ENCODE measurements at places on chromosomes 3 and 15.

- DNase-seq: no peak
These were observed 119.3 kb upstream of the CHD2 start for GRCh38 chr15:92780843-92781242.

- DNase-seq: no peak
These were observed 854 bp downstream of the CLEC3B start for GRCh38 chr3:45026957-45027356.

DNA sequence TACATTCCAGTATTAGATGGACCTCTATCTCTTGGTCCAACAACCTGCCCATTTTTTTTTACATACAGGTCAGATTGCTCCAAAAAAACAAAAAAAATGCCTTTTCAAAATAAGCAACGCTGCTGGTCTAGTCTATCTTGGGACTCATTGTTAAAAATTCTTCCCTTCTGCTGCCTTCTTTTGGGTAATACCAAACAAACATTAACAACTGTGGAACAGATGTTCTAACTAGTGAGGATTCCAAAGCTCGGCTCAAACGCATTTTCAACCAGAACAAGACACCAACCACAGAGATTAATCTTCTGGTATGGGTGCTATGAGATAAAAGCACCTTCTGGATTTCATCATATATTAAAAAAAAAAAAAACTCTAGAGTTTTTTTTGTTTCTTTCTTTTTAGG lies 24.7 kb downstream of the ARHGAP31 start:
- DNase-seq: no peak

DNA sequence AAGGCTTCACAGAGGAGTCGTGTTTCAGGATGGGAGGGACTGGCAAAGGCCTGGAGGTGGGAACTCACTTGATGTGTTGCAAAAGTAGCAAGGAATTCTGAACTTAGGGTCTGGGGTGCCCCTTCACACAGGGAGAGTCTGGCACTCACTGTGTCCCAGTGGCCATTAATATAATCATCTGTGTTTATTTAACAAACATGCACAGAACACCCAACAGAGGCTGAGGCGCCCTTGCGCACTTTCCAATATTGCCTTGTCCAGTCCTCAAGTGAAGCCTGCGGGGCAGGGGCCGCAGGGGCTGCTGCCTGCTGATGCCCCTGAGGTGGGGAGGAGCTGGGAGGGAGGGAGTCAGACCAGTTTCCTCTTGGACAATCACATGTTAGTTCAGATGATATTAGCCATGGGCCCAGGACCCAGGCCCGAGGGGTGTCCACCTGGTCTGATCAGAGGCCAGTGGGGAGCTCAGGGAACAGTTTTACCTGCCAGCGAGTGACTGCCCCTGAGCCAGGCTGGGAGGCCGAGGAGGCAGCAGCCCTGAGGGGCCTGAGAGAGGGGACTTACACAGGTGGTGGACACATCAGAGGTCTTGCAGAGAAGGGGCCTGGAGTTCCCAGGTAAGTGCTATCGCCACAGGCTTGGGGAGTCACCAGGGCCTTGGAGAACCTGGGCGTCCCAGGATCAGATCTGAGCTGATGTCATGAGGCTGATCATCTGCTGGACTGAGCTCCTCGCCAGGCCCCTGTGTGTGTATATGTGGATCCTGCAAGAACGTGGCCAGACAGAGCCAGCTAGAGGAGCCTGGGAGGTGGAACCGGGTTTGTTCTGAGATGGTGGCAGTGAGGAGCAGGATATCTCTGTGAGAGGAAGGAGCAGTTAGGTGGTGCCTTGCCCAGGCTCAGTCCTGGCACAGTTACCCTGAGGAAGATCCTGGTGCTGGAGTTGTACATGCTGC lies 13.8 kb upstream of the TXNRD3 start:
- DNase-seq: no peak

- no peak for DNase-seq
These were observed 73.1 kb upstream of the SLC6A6 start for GRCh38 chr3:14329116-14329830.

DNA sequence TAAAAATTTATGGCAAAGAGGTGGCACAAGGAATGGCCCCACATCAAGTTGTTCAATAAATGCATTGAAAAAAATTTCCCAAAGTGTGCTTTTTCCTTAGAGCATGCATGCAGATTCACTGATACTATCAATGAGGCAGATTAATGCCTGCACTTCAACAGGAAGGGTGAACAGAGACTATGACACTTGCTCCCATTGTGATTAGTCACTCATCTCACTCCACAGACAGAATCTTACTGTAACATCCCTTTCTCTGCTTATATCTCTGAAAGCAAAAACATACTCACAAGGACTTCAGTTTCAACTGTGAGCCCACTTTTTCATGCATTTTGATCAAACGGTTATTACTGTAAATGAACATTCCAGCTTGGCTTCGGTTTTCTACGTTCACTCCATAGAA lies 60.9 kb downstream of the MORC1 start:
- no peak for DNase-seq

DNA sequence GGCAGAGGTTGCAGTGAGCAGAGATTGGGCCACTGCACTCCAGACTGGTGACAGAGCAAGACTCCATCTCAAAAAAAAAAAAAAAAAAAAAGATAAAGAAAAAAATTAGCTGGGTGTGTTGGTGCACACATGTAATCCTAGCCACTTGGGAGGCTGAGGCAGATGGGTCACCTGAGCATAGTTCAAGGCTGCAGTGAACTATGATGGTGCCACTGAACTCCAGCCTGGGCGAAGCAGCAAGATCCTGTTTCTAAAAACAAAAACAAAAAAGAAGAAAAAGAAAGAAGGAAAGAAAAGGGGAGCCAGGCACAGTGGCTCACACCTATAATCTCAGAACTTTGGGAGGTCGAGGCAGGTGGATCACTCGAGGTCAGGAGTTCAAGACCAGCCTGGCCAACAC lies 32.9 kb downstream of the PIK3CB start:
- DNase-seq: no peak

- DNase-seq: no peak
These were observed 1032.1 kb downstream of the NTRK3 start for GRCh38 chr15:87224404-87224803.
